ENCODE measurements at places on chromosomes 6 and 20.

DNA sequence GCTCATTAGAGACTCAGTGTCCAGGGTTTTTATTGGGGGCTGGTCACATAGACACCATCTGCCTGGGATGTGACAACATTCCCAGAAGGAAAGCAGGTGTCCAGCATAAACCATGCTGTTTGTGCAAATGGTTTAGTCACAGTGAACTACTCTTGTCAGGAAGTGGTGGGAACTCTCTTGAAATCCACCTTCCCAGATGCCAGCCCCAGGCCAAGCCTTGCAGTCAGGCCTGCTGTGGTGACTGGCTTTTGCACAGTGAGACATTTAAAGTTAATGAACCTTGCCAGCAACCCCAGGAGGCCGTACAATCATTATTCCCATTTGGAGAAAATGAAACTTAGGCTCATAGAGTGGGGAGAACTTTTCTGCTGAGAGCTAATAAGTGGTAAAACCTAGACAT is 242.5 kb upstream of the KCNG1 start:
- DNase-seq = no peak

- no peak for DNase-seq
Observed at GRCh38 chr20:3158968-3159431, 665 bp downstream of the FASTKD5 start.

- DNase-seq = no peak
Observed at GRCh38 chr6:109236115-109237076, 141.1 kb downstream of the CEP57L1 start.

DNA sequence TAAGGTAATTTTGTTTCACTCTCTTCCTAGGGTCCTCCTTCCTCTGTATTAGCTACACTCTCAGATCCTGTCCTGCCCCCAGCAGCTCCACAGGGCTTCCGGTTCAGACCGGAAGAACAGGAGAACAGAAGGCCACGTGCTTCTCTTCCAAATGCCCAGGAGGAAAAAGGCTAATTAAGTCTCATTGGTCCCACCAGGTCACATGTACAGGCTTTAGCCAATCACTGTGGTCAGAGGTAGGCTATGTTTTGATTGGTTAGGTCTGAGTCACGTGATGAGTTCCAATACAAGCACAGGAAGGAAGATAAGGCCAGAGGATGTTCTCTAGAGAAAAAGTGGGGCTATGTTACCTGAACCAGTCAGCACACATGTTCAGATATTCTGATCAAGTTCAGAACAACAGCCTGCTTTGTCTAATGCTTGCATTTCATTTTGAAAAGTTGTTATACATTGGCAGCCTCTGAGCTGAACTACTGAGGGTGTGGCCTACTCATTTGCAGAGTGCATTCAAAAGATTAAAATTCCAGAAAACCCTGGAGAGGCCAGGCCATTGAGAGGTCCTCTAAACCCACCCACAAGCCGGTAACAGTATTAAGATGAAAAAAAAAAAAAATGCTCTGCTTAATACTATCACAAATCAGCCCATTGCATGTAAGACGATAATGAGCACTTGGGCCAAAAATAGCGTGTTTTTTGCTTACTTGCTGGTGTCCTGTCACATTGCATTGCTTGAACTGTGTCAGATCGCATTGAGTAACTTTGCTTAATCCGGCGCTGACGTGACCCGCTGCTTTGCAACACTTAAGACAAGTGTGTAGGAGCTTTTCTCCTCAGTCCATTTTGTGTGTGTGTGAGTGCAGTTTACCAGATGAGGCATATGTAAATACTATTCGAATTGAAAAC is 170.3 kb downstream of the TSHZ2 start:
- no peak for DNase-seq

DNA sequence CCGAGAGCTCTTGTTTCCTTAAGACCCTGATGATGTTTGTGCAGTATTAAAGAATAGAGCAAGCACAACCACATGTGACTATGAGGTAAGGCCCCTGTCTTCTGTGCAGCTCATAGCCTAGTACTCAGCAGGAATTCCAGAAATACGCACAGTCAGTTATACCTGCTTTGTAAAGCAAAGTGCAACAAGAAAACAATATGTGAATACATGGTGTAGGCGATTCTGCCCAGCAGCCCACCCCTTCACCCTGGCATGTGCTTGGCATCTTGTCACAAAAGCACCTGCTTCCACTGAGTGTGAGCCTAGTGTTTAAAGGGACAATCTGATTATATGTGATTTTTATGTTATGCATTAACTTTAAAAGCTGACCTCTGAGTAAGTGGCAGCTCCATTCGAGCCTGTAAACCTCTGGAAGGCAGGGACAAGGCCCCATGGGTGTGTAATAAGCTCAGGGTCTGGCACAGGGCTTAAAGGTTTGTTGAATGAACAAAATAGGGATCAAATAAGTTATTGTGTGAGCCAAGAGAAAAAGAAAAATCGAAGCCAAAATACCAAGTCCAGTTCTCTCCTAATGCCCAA is 148.7 kb downstream of the DOK5 start:
- DNase-seq = no peak

DNA sequence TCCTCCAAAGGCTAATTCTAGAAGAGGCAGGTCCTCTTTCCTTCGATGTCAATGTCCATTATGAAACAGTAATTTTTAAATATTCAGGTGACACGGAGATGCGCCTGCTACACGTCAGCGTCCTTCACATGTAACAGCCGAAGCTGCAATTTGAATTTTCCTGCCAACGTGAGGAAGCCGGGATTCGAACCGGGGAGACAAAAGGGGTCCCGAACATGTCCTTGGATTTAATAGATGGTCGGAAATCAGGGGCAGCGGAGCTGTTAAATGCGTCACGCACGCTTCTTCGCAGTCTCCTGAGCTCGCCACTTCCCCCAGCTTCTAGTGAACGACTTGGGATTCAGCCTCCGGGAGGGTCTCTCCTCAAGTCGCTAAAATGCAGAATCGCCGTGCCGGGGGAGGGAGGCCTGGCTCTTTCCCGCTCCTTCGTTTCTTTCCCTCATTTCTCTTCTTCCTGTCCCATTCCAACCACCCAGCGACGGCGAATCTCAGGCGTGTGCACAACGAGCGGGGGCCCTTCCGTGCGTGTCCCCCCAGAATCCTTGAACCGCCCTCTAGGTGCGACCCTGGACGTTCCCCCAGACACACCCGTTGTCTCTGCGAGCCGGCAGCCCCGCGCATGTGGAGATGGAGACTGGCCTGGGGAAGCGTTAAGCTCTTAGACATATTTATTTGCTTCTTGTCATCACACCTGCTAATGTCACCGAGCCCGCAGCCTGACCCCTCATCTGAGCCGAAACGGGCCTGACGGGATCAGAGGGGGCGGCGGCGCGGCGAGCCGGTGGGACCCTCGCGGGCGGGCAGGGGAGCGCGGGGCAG is 1.3 kb upstream of the FOXC1 start:
- DNase-seq = no peak

DNA sequence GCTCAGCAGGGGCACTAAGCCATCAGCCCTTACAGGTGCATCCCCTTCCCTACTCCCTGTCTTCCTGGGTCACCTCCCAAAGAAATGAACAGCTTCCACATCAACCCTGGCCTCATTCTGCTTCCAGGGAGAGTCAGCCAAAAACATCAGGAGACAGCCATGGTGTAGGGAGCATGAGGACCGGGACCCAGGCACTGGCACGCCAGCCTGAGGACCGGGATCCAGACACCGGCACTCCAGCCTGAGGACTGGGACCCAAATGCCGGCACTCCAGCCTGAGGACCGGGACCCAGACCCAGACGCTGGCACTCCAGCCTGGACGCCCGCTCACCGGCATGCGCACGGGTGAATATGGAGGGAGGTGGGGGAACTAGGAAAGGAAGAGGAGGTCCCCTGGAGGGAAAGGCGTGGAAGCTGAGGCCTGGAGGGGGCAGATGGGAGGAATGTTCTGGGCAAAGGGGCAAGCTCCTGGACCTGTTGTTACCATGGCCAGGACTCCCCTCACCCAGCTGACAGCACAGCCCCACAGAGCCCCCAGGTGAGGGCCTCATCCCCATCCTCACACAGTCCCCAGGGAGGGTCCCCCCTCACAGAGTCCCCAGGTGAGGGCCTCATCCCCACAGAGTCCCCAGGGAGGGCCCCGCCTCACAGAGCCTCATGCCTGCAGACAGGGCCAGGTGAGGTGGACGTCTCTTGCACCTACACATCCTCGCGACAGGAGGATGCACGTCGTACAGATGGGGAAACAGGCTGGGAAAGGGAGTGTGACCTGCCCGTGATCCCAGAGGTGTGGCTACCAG is 26.0 kb upstream of the MRGBP start:
- DNase-seq = no peak

DNA sequence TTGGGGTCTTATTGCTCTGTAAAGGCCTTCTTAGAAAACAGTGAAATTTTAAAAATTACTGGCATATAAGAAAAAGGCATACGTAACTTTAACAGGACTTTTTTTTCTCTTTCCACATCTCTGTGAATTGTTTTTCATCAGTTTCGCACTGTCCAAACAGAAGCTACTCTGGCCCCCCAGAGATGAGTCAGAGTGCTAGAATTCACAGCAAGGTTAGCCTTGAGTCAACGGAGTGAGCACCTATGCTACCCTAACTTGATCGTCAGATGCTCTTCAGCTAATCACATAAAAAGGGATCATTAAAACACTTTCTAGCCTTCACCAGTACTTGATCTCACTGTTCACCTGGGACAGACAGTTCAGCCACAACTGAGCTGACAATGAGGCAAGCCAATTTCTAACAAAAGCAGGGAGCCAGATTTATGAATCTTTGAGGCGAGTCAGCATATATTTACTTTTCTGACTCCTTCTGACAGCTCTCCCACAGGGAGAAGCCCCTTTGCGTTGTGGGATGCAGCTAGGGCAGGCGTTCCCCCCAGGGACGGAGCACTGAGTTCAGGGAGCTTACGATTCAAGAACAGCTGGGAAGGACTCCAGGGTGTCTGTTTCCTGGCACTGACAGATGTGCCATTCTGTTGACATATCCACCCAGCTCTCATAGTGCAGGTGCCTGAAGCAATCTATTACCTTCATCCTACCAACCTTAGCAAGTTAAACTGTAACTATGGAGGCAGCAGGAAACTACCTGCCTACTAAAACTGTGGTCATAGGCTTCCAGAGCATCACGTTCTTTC is 46.4 kb upstream of the SPDEF start:
- no peak for DNase-seq

- no peak for DNase-seq
Observed at GRCh38 chr20:57509665-57510237, 15.2 kb downstream of the CTCFL start.

GRCh38 chr6:139394027-139394649 is 19.7 kb upstream of the CITED2 start:
- no peak for DNase-seq

DNA sequence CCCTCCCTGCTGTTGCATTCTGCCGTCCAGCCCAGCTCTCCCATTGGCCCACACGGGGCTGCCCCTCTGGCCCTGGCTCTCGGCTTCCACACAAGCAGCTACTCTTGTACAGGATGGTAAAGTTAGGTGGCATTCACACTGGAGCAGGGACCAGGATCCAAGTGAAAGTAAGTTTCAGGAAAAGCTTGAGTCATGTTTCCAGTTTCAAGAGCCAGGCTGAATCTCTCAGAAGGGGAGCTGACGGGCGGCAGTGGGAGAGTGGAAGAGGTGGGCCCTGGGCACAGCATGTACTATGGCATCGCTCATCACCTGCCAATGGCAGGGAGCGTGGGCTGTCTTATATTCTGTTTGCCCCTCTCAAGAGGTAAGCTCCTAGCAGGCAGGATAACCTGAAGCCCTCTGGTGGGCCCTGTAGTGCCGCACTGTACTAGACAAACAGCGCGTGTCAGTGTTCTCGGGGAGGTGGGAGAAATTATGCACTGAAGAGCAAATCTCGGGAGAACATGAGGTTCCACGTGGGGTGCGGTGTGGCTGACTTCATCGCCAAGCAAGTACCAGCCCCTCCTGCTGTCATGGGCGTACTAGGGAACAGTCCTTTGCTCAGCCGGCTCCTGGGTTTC is 241.5 kb downstream of the NRN1 start:
- no peak for DNase-seq

GRCh38 chr6:98828941-98829411 is 5.4 kb upstream of the POU3F2 start:
- no peak for DNase-seq

DNA sequence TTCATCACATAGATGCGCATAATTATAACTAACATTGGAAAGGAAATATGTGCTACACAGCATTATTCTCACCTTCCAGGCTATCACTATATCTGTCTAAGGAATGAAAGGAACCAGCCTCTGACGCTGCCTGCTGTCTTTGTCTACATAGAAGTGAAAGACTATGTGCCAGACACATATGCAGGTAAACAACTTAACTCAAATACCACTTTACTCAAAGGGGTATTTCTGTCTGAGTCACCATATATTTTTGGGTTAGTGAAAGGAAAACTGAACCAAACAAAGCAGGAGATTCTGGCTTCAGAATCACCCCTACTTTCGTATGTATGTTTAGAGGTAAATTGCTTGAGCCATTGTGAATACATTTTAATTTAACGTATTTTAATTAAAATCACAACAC is 328.6 kb upstream of the PLCB4 start:
- no peak for DNase-seq

GRCh38 chr20:6812530-6812929 is 45.0 kb downstream of the BMP2 start:
- DNase-seq = no peak

GRCh38 chr6:82248273-82248735 is 760 bp upstream of the IBTK start:
- DNase-seq = peak; percentile 62
